Activated CD4-positive, alpha-beta T cell treated with anti-CD3 and anti-CD28 coated beads for 48 hours (primary cell): ENCODE measurements at places on chromosomes 2 and 18.
A peak's percentile ranks its signal among the peaks of the same experiment; 100 is the strongest.

GRCh38 chr2:219442256-219443015 is 7.8 kb downstream of the SPEG start:
- no peak for DNase-seq

GRCh38 chr2:213551526-213551925 is 267.3 kb downstream of the SPAG16 start:
- DNase-seq = no peak

- no peak for DNase-seq
Measured at GRCh38 chr2:200396781-200397242, 90.3 kb downstream of the SPATS2L start.

DNA sequence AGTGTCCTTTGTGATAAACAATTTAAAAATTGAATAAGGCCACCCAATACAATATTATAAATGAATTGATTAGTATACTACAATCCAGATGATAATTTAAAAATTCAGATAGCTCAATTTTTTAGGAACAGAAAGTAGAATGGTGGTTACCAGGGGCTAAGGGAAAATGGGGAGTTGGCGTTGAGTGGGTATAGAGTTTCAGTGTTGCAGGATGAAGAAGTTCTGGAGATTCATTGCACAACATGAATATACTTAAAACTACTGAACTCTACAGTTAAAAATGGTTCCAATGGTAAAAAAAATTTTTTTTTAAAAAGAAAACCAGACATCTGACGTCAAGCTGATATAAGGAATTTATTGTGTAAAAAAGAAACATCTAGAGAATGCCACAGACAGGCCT is 20.9 kb downstream of the SLC39A6 start:
- DNase-seq = no peak

DNA sequence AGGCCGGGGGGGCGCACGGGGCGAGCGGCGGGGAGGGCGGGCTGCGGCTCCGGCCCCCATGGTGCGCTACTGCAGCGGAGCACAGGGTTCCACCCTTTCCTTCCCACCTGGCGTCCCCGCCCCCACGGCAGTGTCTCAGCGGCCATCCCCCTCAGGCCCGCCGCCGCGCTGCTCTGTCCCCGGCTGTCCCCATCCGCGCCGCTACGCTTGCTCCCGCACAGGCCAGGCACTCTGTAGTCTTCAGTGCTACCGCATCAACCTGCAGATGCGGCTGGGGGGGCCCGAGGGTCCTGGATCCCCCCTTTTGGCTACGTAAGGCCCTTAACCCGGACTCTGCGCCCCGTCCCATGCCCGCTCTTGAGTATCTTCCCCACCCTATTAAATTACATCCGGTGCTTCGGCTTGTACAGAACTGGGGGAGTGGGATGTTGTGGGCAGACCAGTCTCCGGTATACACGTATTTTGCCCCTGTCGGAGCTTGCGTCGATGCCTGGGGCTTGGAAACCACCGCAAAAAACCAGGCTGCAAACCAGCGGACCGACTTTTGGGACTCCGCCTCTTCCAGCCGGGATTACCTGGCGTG is 598 bp upstream of the WBP1 start:
- DNase-seq = peak; percentile 87

GRCh38 chr2:216257089-216257488 is 115.2 kb downstream of the MARCHF4 start:
- DNase-seq = no peak

- DNase-seq = no peak
Measured at GRCh38 chr2:104755026-104755878, 98.7 kb upstream of the POU3F3 start.

- no peak for DNase-seq
Measured at GRCh38 chr2:181411105-181411849, 45.9 kb upstream of the ITGA4 start.

GRCh38 chr18:36335476-36336279 is 38.2 kb downstream of the FHOD3 start:
- DNase-seq = no peak

DNA sequence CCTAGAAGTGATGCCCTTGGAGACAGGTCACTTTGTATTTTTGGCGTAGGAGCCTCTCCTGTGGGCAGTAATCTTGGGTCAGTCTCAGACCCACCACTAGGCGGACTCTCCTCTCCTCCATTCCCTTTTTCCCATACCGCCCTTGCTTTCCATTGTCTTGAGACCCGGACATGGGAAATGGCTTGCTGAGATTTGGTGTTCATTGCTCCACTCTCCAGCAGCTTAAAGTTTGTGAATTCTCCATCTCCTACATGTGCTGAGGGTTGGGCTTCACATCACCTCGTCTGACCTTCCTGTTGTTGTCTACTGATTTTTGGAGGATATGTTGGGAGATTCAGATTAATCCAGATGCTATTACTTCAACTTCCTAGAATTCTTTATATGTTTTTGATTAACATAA is 159.2 kb upstream of the RAB12 start:
- DNase-seq = no peak
